ENCODE measurements at places on chromosomes 4 and X. TPM values are rescaled to one million over a fixed set of nuclear protein-coding genes. Genes with fewer than 3 reads are reported as not detected.

GRCh38 chr4:8141935-8142334 lies 16.7 kb downstream of the ABLIM2 start:
- DNase-seq = no peak

The PASD1 gene
- not detected for total RNA-seq

DNA sequence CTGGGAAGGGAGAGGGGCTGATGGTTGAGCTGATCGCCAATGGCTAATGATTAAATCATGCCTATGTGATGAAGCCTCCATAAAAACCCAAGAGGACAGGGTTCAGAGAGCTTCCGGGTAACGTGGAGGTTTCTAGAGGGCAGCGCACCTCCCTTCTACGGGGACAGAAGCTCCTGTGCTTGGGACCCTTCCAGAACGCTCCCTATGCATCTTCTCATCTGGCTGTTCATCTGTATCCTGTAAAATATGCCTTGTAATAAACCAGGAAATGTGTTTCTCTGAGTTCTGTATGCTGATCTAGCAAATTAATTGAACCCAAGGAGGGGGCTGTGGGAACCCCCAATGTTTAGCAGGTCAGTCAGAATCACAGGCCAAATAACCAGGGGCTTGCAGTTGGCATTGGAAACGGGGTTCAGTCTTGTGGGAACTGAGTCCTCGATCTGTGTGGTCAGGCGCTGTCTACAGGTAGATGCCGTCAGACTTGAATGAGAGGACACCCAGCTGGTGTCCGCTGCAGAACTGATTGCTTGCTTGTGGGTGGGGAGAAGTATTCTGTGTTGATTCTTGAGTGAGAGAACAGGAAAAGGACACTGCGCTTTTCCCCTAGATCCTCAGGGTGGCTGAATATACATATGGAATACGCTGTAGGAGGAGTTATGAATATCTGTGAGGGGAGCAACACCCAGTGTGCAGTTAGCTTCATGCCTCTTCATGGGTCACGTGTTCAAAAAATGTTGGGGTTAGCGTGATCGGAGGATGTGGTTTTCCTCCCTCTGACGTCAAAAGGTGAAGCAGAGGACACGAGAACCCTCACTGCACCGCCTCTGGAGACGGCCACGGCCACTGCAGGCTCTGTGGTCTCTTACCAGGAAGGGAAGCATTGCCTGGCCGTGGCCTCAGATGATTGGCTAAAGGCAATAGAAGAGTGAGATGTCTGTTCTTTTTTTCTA lies 29.2 kb downstream of the HTT-AS start:
- DNase-seq = peak; percentile 43

The RXFP1 gene
- total RNA-seq = not detected

- no peak for DNase-seq
Observed at GRCh38 chrX:57451426-57452020, 140.3 kb upstream of the ZXDB start.

DNA sequence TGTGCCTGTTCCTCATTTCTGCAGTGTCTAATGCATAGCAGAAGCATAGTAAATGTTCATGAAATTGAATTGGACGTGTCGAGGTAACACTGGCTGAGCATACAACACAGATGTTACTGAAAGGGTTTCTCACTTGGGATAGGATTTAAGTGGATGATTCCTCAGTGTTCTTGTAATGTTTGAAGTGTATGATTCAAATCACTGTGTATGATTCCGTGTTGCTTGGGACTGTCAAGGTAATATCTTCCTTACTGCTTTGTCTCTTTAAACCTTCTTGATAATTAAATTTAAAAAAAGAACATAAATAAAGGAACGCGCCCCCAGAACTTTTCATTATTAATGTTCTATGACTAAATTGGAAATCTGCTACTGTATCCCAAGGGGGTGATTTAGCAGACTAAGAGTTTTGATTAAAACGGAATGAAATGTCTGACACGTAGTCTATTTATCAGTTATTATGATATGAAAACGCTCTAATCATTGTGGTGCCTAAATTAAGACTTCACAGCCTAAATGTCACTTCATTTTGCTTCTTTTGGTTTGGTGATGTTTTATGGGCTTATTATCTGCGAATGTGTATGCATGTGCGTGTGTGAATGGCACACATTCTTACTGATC lies 696.9 kb upstream of the EPHA5 start:
- no peak for DNase-seq

DNA sequence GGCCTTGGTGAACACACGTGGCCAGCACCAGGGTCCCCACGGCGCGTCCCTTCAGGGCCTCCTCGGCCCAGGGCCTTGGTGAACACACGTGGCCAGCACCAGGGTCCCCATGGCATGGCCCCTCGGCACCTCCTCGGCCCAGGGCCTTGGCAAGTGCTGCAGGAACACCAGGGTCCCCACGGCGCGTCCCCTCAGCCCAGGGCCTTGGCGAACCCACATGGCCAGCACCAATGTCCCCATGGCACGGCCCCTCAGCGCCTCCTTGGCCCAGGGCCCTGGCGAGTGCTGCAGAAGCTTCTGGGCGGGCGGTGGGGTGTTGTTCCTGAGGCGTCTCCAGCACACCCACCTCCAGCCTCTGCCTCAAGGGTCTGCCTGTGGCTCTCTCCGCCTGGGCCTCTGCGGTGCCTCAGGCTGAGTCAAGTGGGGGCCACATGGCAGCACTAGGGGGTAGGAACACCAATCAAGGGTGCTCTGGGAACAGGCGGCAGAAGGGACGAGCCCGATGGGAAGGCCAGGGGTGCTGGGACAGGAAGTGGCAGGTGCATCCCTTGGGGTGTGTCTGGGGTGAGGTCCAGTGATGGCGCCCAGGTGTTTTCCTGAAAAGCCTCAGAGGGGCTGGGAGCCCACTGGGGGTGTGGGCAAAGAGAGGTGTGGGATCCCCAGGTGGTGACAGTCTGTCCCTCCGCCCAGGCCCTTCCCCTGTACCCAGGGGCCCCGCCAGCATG lies 41.8 kb upstream of the CPLX1 start:
- no peak for DNase-seq

The MUC7 gene
- not detected for total RNA-seq

- DNase-seq = no peak
Observed at GRCh38 chr4:146182443-146182842, 6.9 kb downstream of the LSM6 start.

- no peak for DNase-seq
Observed at GRCh38 chrX:44071070-44071645, 98.0 kb upstream of the NDP start.

The SPANXN4 gene
- not detected for total RNA-seq

DNA sequence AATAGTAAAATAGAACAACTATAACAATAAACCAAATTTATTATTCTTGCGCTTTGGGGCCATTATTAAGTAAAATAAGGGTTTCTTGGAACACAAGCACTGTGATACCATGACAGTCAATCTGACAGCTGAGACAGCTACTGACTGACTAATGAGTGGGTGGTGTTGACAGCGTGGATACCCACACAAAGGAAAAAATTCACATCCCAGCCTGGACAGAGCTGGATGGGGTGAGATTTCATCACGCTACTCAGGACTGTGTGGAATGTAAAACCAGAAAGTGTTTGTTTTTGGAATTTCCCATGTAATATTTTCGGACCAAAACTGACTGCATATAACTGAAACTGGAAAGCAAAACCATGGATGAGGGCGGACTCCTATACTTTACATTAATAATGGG lies 48.8 kb downstream of the IGFBP7 start:
- no peak for DNase-seq

The MAGEA3 gene
- 25.8 TPM for total RNA-seq

DNA sequence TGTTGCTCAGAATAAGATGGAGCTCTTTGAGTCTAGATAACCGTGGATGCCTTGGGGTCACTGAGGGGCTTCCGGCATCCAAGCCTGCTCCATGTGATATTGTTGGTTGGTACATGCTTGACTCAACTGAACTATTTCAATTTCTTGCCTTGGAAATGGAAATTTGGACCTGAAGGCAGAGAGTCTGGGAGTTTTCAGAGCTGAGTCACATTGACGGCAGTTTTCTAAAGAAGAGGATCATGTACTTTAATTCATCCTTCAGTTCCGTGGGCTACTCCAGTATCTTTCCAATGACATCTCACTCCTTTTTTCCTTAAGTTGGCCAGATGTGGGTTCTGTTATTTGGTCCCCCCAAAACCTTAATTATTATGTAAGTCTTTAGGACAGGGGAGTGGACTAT lies 100.5 kb downstream of the MFAP3L start:
- no peak for DNase-seq

- DNase-seq = no peak
Observed at GRCh38 chrX:46838486-46838870, 1.6 kb downstream of the RP2 start.

GRCh38 chr4:170005472-170005871 lies 20.7 kb downstream of the MFAP3L start:
- peak; percentile 67 for DNase-seq

DNA sequence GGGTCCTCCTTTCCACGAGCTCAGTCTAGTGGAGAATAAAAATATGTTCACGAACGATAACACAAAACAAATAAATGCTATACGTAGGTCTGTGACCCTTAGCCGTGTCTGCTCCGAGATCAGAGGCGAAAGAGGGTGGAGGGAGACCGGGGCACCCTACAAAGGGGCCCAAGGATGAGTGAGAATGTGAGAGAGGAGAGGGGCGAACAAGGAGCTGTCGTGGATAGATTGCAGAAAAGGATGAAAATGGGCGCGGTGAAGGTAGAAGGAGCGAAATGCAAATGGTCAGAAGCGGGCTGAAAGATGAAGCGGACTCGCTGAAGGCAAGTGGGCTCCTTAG lies 6.2 kb upstream of the ZBTB33 start:
- no peak for DNase-seq

The IBSP gene
- not detected for total RNA-seq

DNA sequence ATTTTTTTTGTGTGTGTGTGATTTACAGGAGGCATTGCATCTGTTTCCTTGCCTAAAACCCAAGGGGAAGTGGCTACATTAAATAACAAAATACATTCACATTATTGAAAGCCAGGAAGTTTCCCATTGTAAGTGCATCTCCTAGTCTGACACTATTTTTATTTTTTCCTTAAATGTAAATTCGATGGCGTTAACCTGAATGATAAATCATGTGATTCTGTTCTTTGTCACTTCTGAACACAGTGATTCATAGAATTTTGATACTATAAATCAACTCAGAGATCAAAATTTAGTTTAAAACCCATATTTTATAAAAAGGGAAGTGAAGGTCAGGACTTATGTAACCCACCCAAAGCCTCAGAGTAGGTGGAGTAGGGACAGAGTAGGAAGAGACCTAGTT lies 258.1 kb downstream of the GABRG1 start:
- DNase-seq = no peak

- DNase-seq = no peak
Observed at GRCh38 chrX:23524467-23524866, 142.8 kb upstream of the PRDX4 start.

The DMP1 gene
- total RNA-seq = not detected

The SCML1 gene
- 26.4 TPM for total RNA-seq

The FGA gene
- total RNA-seq = not detected

GRCh38 chr4:23923141-23923540 lies 33.3 kb upstream of the PPARGC1A start:
- DNase-seq = no peak

The ARHGAP6 gene
- total RNA-seq = 0.28 TPM

DNA sequence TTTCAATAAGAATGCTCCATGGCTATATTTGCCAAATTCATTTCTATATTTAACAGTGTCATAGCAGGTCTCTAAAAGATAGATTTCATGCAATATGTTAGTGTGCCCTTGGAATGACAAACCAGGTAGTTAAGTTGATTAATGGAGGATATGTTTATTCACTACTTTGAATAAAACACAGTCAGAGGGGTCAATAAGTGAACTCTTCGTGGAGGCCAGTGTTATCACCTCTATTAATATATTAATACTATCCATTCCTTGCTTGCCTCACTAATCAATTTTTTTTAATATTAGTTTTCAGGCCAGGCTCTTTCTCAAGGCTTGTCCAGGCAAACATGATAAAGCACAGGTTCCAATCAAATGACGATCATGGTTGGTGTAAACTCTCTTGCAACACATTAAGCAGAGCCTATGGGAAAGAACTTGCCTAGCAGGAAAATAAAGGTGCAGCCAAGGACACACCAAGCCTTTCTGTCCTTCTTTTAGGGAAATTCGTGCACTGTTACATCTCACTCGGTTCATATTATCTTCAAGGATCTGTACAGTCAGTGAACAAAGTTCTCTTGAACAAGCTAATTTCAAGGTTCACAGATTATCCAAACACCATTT lies 144.7 kb downstream of the DCK start:
- no peak for DNase-seq

GRCh38 chr4:7244331-7244665 lies 52.0 kb downstream of the SORCS2 start:
- DNase-seq = no peak

DNA sequence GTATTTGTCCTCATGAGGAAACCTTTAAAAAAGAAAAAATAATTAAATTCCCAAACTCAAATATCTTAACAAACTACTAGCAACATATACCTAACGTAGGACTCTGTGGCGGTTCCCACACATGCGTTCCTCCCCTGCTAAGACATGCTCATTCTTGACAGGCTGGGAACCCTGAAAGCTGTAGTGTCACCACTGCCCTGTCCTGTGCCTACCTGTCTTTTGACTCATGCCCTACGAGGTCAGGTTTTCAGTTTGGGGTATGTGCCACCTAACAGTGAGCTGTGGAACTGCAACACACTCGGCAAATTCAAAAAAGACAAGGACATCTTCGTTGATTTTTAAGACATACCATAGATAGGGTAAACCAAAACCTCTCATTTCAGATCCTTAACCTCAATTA lies 17.8 kb downstream of the IDS start:
- DNase-seq = no peak

DNA sequence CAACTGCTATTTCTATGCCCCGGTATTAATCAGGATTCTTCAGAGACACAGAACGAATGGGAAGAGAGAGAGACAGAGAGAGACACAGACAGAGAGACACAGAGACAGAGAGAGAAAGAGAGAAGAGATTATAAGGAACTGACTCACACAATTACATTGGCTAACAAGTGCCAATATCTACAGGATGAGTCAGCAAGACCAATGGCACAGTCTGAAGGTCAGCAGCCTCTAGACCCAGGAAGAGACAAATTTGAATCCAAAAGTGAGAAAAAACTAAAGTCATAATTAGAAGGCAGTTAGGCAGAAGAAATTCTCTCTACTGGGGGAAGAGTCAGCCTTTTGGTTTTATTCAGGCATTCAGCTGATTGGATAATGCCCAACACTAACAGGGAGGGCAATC lies 187.3 kb downstream of the MAB21L2 start:
- DNase-seq = peak; percentile 86

DNA sequence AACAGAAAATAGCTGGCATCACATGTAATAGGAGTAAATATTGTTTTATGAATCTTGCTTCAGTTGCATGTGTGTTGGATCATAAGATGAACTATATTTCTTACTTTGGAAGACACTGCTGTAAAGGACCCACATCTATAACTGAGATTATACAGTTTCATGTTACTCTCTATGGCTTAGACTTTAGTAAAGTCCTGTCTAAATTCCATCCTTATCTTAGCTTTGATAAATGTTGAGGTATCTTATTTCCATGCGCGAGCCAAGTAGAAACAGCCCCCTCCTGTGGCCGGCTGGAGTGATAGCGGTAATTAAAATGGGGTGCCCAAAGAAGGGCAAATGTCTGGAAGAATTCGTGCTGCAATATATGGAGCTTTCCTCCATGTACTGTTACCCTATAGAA lies 43.0 kb downstream of the CCDC158 start:
- DNase-seq = peak; percentile 8

The NIPAL1 gene
- total RNA-seq = 0.88 TPM
